ENCODE measurements at places on chromosomes 6 and 20.

GRCh38 chr6:79238919-79239318, 4.4 kb upstream of the HMGN3 start:
- no peak for DNase-seq

GRCh38 chr6:148440016-148440415, 97.4 kb downstream of the SASH1 start:
- DNase-seq, result no peak

DNA sequence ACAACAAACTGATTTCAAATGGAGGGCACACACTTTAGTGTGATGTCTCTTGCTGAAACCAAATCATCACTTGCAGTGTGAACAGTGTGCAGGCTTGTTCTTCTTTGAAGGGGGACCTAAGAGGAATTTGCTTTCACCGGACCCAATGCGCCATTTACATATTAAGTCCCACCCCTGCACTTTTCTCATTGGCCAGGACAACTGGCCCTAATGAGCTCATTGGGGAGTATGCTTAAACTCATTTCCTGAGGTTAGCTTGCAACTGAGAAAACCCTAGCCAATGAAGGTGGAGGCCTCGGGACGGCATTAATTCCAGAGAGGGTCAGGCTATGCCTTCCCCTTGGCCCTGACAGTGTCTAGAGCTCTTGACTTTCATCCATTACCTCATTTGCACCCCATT, 58.7 kb downstream of the VEGFA start:
- DNase-seq, result no peak

DNA sequence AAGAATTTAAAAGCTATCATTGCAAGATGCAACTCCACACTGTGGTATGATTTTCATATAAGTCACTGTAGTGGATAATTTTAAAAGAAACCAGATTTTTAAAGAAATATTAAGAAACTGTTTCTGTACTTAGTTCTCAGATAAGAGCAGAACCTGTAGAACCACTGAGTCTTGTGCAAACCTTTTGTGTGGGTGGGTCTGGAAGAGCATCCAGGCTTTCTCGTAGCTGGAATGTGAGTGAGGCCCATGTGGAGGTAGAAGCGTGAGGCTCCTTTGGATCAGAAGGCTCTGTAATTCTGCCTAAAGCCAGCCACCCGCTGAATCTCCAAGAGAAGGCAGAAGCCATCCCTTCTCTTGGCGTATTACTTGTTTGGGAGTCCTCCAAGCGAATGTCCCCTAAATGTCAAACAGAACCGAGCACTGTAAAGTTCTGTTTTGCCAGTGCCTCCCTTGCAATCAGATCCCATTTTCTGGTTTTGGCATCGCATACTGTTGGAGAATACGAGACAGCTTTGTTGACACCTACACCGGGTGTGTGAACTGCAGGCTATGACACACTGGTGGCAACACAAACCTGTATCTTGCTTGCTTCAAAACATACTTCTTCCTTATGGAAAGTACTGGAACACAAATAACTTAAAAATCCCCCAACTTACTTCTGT, 188.7 kb downstream of the FOXC1 start:
- DNase-seq, result no peak

DNA sequence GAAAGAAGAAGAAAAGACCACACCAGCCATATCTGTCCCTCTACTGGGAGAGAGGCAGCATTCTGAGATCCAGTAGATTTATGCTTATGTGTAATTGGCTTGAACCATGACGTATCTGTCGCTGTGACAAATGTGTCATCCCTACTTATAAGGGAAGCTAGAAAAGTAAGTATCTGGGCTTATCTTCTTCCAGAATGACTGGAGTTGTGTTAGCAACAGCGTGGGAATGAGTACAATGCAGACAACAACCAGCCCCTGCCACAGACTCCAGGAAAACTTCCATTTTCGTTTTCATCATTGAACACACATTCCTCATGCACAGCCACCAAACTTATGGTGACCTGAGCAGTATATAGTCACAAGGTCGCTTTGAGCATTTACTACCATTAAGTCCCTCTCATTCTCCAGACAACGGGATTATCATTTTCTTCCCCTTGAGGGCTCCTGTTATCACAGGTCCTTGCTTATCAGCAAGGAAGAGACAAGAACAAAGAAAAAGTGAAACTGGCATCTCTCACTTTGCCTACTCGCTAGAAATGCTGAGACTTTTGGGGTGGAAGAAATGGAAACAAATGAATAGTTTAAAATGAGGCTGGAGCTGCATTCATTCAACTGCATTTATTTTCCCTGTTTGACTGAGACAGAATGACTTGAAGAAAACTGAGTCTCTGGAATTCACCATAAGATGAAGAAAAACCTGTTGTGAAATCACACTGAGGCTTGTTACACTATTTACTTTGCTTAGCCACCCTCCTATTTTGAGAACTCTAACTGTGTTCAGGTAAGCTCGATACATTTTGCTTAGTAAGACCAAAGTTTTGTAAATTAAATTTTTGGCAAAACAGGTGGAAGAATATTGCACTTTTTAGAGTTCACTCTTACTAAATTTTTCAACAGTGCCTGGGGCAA, 149.3 kb upstream of the FOXQ1 start:
- no peak for DNase-seq

DNA sequence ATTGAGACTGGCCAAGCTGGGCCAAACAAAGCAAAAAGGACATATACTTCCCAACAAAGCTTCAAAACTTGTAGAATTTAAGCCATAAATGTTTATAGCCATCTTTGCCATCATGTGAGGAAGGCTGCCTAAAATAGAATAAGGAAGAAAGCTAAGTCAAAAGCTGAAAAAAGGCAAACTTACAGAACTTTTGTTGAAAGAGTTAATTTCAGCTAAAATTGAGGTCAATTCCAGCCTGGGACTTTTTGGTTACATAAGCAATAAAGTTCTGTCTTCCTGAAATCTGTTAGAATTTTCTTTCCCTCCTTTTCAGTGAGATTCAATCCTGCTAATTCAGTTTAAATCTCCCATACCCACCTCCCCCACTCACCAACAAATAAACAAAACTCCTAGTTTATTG, 227.9 kb upstream of the MARCKS start:
- no peak for DNase-seq

- DNase-seq, result no peak
Measured at GRCh38 chr6:10567256-10568026, 46.3 kb downstream of the GCNT2 start.

GRCh38 chr6:144647971-144648651, 363.0 kb downstream of the UTRN start:
- DNase-seq, result no peak

DNA sequence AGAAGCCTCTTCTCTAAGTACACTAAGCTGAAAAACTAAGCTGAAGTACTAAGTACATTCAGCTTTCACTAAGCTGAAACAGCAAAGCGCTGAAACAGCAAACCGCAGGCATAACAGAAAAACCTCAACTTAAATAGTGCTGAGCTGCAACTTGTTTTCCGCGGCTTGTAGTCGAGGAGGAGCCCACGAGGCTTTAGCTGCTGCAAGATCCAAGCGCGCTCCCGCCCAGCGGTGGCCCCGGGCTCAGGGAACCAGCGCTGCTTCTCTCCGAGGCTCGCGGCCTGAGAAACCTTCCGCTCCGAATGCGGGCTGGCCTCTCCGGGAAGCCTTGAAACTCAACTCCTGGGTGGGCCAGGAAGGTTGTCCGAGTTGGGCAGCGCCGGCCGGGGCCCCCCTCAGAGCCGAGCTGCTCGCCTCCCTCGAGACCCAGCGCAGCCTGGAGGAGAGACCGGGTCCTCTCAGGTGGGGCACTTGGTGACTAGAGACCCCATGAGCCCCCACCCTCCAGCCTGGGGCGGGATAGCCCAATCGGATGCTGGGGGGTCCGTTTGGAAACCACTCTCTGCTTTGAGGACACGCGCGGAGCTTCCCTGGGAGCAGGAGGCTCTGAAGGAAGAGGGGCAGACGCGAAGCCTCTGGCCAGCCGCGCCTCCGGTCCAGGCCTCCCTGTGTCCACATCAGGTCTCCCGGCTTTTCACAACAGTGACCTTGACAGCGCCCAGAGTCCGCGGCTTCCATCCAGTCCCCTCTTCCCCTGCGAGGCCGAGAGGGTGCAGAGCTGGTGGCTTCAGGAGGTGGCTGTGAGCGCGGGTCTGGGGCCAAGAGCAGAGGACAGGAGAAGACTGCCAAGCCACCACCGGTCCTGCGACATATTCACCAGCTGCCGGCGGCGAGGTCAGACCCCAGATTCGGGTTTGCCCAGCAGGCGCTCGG, 38.1 kb upstream of the HLA-E start:
- DNase-seq, result no peak

DNA sequence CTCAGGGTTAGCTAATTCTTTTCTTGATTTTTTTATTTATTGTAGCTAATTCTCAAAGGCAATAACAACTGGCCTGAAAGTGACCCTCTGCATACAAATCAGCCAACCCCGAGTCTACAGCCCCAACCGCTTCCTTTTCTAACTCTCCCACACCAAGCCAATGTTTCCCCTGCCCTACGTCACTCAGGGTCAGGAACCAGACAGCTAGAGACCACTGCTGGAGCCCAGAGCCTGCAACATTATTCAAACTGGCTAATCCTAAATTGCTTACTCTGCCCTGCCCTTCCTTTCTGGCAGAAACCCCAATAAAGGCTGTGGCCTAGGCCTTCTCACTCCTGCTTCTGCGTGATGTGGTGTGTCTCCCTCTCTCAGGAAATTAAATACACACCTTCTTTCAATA, 320.7 kb downstream of the CBLN4 start:
- DNase-seq, result no peak

- no peak for DNase-seq
Measured at GRCh38 chr6:16056263-16056870, 72.5 kb upstream of the MYLIP start.

DNA sequence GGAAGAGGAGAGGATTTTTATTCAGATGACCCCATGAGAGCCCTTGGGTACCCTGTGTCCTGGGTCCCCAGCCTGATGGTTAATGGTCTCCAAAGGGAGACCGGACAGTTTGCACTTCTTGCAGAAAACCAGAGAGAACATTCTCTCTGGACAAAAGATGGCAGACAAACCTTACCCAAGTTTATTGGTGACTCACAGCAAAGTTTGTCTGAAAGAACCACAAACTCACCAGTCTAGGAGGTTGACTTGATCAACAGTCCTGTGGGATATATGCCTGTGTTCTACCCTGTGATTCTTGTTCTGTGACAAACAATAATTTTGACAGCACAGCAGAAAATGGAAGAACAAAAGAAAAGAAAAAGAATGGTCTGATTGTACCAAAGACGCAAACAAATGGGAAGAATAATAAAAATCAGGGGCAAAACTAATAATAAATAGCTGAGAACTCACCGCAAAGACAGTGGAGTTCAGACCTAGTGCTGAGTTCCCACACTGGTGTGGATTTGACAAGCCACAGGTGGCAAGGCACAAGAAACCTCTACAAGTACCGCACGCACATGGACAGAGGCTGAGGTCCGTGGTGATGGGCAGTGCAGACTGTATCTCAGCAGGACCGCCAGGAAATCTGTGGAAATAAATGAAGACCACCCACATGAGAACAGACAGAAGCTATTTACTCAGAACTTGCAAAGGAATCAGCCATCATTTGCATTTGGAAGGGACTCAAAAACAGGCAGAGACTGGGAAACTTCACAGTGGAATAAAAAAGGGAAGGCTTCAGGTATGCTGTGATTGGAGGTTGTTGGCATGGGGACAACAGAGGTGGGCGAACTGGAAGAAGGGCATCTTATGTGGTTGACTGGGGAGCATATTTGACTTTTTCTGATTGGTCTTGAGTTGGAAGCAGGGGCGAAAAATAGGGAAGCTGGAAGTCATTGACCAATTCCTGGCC, 246.3 kb upstream of the RNF24 start:
- no peak for DNase-seq

DNA sequence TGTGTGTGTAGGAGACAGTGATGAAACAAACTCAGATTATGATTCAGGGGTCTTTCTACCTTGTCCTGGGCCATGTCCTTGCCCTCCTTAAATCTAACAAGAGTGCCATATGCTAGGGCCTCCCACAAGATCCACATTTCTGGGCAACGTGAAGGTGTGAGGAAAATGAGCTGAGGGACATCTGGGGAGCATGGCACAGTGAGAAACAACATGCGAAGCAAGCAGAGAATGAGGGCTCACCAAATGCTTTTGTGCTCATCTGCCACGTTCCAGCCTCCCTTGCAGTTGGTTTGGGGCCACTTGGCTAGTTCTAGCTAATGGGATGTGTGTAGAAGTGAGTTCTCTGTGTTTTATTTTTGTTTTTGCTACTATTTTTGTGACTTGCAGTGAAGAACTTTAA, 21.4 kb upstream of the RNF182 start:
- no peak for DNase-seq

DNA sequence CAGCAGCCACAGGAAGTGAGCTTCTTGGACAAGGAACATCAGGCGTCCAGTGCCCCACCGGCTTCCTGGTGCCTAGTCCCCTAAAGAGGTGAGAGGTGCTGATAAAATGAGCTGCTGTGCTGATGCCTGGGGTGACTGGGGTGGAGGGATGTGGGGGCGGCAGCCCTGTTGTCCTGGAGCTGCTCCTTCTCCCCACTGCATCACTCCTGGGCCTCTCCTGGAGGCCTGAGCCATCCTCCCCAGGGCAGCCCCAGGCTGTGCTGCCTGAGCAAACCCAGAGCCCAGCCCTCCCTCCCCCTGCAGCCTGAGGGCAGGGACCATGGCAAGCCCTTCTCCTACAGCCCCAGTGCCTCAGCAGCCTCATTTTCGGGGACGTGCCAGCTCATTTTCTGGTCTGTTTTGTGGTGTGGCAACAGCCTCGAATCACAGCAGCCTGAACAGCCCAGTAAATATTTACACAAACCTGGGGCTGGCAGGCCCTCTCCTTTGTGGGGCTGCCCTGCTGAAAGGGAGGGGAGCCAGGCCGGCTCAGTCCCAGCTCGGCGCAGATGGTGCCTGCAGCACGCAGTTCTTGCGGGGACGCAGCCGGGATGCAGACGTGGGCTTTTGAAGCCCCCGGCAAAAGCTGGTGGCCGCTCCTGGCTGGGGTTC, 259.9 kb downstream of the DLL1 start:
- DNase-seq, result no peak

DNA sequence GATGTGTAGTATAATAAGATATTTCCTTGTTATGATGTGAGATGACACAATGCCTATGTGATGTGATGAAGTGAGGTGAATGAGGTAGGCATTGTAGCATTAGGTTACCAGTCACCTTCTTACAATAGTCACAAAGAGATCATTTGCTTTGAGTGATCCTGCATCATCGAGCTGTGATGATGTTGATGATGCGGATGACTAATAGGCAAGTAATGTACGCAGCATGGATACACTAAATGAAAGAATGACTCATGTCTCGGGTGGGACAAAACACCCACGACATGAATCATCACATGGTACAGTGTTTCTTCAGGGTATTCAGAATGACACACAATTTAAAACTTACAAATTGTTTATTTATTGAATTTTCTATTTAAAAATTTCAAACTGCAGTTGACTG, 806.3 kb upstream of the GJE1 start:
- DNase-seq, result no peak

GRCh38 chr6:132663661-132664060, 4.7 kb upstream of the TAAR1 start:
- DNase-seq, result no peak

- DNase-seq, result no peak
Measured at GRCh38 chr6:113351173-113351834, 505.8 kb upstream of the MARCKS start.

GRCh38 chr20:8960241-8960640, 108.6 kb upstream of the PLCB4 start:
- no peak for DNase-seq

GRCh38 chr6:104396077-104396476, 463.6 kb downstream of the HACE1 start:
- no peak for DNase-seq

- no peak for DNase-seq
Measured at GRCh38 chr6:89260832-89261231, 43.7 kb upstream of the GABRR1 start.

- no peak for DNase-seq
Measured at GRCh38 chr6:6829872-6830685, 241.6 kb downstream of the LY86 start.

- DNase-seq, result no peak
Measured at GRCh38 chr6:20574355-20574754, 40.1 kb downstream of the CDKAL1 start.

Measured in esophagus squamous epithelium (tissue), 5 donors.